ENCODE measurements at places on chromosomes 4 and X. TPM values are rescaled to one million over a fixed set of nuclear protein-coding genes. Genes with fewer than 3 reads are reported as not detected.

DNA sequence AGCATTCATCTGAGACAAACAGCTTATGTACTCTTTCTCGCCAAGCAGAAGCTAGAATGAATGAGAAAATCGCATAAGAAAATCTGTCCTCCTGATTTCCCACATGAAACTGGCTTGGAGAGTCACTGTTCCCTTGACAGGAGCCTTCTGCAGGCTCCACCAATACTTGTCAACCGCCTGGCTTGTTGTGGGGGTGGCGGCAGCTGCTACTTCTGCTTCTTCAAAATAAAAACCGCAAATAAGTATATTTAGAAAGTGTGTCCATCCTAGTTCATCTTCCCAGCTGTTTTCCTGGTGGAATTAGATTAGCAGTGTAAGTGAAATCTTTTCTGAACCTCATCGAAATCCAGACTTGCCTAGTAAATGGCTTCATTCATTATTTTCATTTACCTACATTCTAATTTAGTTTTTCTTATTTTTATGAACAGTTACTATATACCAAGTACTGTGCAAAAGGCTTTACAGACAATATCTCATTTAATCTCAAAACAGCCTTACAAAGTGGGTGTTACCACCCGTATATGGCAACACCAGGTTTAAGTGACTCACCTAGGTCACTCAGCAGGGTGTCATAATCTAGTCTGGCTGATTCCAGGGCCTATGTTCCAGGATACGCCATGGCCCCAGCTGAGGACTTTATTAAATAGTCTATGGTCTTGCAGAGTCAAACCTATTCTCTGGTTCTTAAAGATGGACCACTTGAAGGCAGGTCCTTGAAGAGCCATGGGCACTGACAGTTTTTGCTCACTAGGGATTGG lies 104.6 kb upstream of the IGFBP7 start:
- DNase-seq = no peak

DNA sequence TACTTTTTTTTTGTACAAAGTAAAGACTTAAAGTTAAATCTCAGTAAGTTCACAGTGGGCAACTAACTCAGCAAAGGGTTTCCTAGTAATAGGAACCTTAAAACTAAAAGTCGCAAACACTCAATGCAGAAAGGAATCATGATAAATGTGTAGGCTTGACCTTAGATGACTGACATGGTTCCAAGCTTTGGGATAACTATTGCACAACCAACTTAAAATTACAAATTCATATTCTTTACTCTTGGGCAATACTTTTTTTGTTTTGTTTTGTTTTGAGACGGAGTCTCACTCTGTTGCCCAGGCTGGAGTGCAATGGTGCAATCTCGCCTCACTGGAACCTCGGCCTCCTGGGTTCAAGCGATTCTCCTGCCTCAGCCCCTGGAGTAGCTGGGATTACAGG lies 8.2 kb downstream of the ELOVL6 start:
- no peak for DNase-seq

DNA sequence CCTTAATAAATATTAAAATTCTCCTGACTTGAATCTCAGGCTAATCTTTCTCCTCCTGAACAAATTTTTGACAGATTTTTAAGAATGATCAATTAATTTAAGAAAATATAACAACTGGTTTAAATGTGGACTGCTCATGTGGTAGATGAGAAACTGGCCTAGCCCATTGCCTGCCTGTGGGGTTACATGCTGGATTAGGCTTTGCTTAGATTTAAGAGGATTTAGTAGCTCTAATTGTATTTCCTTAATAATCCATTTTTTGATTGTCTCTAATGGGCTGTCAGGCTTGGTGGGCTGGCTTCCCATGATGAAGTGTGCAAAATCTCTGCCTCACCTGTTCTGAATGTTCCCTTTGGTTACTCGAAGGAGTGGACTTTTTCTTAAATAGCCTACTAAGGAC lies 27.8 kb upstream of the LIMCH1 start:
- no peak for DNase-seq

GRCh38 chr4:15234856-15235126 lies 193.0 kb upstream of the C1QTNF7 start:
- no peak for DNase-seq

DNA sequence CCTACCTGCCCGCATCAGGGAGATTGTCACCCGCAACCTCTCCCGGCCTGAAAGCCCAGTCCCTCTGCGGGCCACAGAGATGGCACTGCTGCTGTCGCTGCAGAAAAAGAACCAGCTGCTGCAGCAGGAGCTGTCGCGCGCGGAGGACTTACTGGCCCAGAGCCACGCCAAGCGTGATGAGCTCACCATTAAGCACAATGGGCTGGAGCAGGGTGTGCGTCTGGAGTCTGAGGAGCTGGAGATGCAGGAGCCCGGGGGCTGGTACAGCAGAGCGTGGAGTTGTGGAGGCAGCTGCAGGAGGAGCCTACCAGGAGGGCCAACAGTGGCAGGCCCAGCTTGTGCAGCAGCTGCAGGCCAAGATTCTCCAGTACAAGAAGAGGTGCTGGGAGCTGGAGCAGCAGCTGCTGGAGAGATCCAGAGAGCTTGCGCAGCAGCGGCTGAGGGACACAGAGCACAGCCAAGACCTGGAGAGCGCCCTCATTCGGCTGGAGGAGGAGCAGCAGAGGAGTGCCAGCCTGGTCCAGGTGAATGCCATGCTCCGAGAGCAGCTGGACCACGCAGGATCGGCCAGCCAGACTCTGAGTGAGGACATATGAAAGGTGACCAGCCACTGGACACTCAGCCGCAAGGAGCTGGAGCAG lies 11.3 kb downstream of the SMIM10L2A start:
- DNase-seq = no peak

The ART3 gene
- total RNA-seq = not detected

The PPP4R3C gene
- total RNA-seq = not detected

The CT47B1 gene
- not detected for total RNA-seq
